Sigmoid colon (tissue), 7 donors: ENCODE measurements at places on chromosomes 2 and 18. TPM values are rescaled to one million over a fixed set of nuclear protein-coding genes. Genes with fewer than 3 reads are reported as not detected.

The SERPINB10 gene
- not detected for total RNA-seq

The MDH1 gene
- total RNA-seq: 211 TPM

The OSBPL6 gene
- total RNA-seq: 2.2 TPM

The G6PC2 gene
- total RNA-seq: not detected

DNA sequence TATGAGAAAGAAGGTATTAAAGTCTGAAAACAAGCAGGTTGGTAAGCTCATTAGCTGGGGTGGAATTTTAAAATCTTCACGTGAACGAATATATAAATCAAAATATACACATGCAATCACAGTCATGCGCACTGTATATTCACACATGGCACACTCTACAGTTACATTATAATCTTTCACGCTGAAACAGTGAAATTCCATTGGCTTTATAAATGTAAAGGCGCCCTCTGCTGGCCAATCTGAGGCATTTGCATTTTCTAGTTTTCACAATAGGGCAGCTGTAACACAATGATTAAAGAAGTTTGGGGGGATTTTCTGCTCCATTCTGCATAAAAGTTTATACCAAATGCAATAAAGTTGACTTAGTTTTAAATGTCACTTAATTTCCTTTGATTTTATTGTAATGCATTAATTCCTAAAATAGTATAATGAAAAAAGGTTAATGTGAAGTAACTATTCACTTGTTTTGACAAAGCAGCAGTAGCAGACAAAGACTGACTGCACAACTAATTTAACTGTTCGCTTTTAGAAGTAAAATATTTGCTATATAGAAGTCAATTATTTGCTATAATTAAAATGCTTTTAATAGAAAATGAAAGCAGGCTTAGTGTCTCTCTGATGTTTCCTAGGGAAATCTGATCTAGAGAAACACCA, 17.2 kb downstream of the IFIH1 start:
- no peak overlapping the region for H3K4me3 ChIP-seq
- no peaks in the 10 kb centered on the region for H3K4me1 ChIP-seq
- H3K36me3 ChIP-seq: no peaks in the 10 kb centered on the region

DNA sequence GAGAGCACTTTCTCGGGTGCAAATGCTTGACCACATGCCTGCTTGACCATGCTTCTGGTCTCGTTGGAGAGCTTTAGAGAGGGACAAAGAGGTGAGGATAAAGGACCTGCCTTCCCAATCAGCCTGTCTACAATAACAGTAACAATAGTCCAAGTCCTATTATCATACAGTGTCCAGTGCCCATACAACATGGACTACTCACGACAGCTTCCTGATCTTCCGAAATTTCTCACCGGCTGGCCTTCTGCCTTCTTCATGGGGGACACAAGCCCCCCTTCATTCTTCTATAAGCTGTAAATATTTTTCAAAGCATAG, 329.0 kb downstream of the PAX3 start:
- no peaks in the 10 kb centered on the region for H3K27me3 ChIP-seq
- no peaks in the 10 kb centered on the region for H3K36me3 ChIP-seq
- DNase-seq: no peak

DNA sequence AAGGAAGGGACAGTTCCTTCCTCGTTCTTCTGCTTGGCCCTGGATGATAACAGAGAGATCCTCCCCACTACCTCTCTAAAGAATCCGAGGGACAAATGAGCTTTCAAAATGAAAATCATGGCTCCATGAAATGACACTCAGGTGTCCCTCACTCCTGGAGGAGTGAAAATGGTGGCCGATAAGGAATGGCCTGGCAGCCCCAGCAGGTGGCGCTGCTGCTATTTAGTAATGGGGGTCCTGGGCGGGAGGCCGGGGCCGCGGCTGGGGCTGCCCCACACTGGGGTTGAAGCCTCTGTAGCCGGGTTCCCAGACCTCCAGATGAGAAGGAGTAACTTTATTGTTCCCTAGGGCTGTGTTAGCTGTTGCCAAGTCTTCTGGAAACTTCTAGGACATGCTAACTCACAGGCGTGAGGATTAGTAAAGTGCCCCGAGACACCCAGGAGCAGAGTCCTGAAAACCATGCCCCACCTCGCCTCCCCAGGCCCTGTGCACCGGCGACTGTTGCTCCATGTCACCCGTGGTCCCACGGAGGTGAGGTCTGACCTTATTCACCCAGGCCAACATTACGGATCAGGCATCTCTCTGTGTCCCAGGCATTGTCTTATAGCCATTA, 138.0 kb downstream of the CTIF start:
- H3K36me3 ChIP-seq: no peaks in the 10 kb centered on the region
- H3K27ac ChIP-seq: peak overlapping the region; percentile 26
- DNase-seq: peak; percentile 83

- no peak for DNase-seq
- no peaks in the 10 kb centered on the region for H3K27me3 ChIP-seq
Observed at GRCh38 chr2:240750409-240750808, 58.7 kb downstream of the AQP12A start.

- H3K4me3 ChIP-seq: no peak overlapping the region
- H3K27me3 ChIP-seq: no peaks in the 10 kb centered on the region
- H3K36me3 ChIP-seq: no peaks in the 10 kb centered on the region
Observed at GRCh38 chr2:241458687-241459086, 49.7 kb downstream of the STK25 start.

DNA sequence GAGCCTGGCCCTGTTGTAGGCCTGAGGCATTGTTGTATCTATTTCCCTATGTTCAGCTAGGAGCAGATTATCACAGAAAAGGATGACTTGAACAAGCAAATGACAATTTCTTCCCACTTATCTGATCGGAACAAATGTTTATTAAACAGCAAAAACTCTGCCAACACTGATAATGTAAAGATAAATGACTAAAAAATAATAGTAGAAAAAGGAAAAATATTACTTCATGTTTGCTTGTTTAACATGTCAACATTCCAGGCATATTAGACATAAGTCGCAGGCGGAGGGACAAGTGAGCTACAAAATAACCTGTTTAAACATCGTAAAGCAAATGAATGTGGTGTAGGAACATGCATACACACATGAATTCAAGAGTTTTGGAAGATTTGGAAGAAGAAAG, 257.9 kb downstream of the TMX3 start:
- DNase-seq: no peak
- no peaks in the 10 kb centered on the region for H3K27me3 ChIP-seq
- no peak overlapping the region for H3K4me3 ChIP-seq
- no peaks in the 10 kb centered on the region for H3K4me1 ChIP-seq

DNA sequence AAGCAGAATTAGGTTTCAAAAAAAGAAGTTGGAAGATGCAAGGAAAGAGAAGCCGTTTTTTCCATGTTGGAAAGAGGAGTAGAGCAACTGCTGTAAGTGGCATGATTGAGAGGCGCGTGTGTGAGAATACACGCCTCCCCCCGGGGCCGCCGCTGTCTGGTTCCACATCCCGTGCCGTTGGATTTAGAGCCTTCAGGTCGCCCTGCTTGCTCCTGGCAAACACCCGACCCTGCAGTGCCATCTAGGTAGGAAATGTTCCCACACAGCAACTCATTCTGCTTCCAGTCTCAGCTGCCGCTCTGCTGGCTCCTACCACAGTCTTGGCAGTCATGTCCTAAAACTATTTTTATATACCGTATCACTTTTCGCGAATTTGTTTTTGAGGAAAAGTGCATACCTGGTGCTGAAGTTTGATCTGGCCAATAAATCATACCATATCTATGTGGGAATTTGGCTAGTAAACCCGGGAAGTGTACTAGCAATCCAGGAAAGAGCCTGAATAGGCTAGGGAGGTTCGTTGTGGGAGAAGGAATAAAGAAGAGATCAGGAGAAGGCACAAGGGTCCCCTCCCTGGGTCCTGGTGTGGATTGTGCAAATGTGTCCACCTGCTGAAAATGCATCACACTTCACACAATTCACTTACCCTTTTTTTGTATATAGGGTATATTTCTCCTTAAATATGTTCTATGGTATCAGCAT, 372.7 kb downstream of the FBXO15 start:
- no peaks in the 10 kb centered on the region for H3K36me3 ChIP-seq
- no peak for DNase-seq
- H3K27me3 ChIP-seq: no peaks in the 10 kb centered on the region
- no peaks in the 10 kb centered on the region for H3K4me1 ChIP-seq
